A549 treated with Hydrocortisone at 1 μM for 4 hours (cell line): ENCODE measurements at places on chromosomes 7 and 10. TPM values are rescaled to one million over a fixed set of nuclear protein-coding genes. Genes with fewer than 3 reads are reported as not detected.

TLX1 gene
- not detected in 5 replicates for total RNA-seq

CFAP58 gene
- 0.08 to 0.17 TPM (median 0.14 TPM) in 5 replicates for total RNA-seq

PTPRN2 gene
- 0.77 to 1.1 TPM (median 0.97 TPM) in 5 replicates for total RNA-seq

HDAC9 gene
- total RNA-seq, result 0.09 to 0.25 TPM (median 0.14 TPM) in 5 replicates

TNS3 gene
- total RNA-seq, result 61.9 to 86.6 TPM (median 71.8 TPM) in 5 replicates

STAG3 gene
- total RNA-seq, result 0.07 to 0.52 TPM (median 0.15 TPM) in 5 replicates

EIF5AL1 gene
- 1.9 to 3.4 TPM (median 2.3 TPM) in 5 replicates for total RNA-seq

LLCFC1 gene
- not detected in 5 replicates for total RNA-seq

CYP51A1 gene
- total RNA-seq, result 40.1 to 58.4 TPM (median 42.9 TPM) in 5 replicates

NRG3 gene
- not detected in 5 replicates for total RNA-seq

POP7 gene
- 65.5 to 91.5 TPM (median 89.7 TPM) in 5 replicates for total RNA-seq

ODAD2 gene
- 0.05 TPM in 1 of 5 replicates, not detected in the others for total RNA-seq

TUBB8 gene
- total RNA-seq, result 0.06 to 0.22 TPM (median 0.15 TPM) in 3 of 5 replicates, not detected in the others

FAM204A gene
- 38.2 to 71.7 TPM (median 42.5 TPM) in 5 replicates for total RNA-seq

CALML3 gene
- total RNA-seq, result not detected in 5 replicates

SFTPA1 gene
- total RNA-seq, result not detected in 5 replicates

ASB10 gene
- not detected in 5 replicates for total RNA-seq

MPP7 gene
- 0.10 to 0.13 TPM (median 0.10 TPM) in 5 replicates for total RNA-seq

MBLAC1 gene
- total RNA-seq, result 2.1 to 3.3 TPM (median 3.1 TPM) in 5 replicates

FKBP6 gene
- total RNA-seq, result not detected in 5 replicates

MSRB2 gene
- total RNA-seq, result 7.7 to 18.6 TPM (median 16.1 TPM) in 5 replicates

CHST3 gene
- total RNA-seq, result 43.0 to 57.6 TPM (median 51.6 TPM) in 5 replicates

PLXNA4 gene
- total RNA-seq, result 0.41 to 1.3 TPM (median 0.77 TPM) in 5 replicates

HMX2 gene
- total RNA-seq, result 0.10 to 0.15 TPM (median 0.12 TPM) in 4 of 5 replicates, not detected in the other

AGMO gene
- total RNA-seq, result 0.72 to 1.1 TPM (median 0.92 TPM) in 5 replicates

GSAP gene
- 2.7 to 3.7 TPM (median 3.3 TPM) in 5 replicates for total RNA-seq

ZNF365 gene
- total RNA-seq, result 0.83 to 1.2 TPM (median 1.0 TPM) in 5 replicates

CAV2 gene
- 153 to 198 TPM (median 178 TPM) in 5 replicates for total RNA-seq

SEMA3E gene
- 1.4 to 2.7 TPM (median 2.3 TPM) in 5 replicates for total RNA-seq

FFAR4 gene
- 0.06 to 0.12 TPM (median 0.08 TPM) in 5 replicates for total RNA-seq

LRRC18 gene
- total RNA-seq, result not detected in 5 replicates

APBB1IP gene
- 5.1 to 6.4 TPM (median 5.9 TPM) in 5 replicates for total RNA-seq

ATP6V0A4 gene
- 0.18 to 0.35 TPM (median 0.30 TPM) in 5 replicates for total RNA-seq

SLC26A5 gene
- total RNA-seq, result not detected in 5 replicates

COL17A1 gene
- total RNA-seq, result 1.7 to 2.4 TPM (median 2.2 TPM) in 5 replicates

LOXL4 gene
- 1.1 to 1.5 TPM (median 1.5 TPM) in 5 replicates for total RNA-seq

CFTR gene
- total RNA-seq, result 0.03 to 0.08 TPM in 2 of 5 replicates, not detected in the others

WASHC2C gene
- 17.1 to 24.2 TPM (median 18.3 TPM) in 5 replicates for total RNA-seq

PILRA gene
- total RNA-seq, result 3.3 to 5.4 TPM (median 5.2 TPM) in 5 replicates

CD36 gene
- total RNA-seq, result 0.10 to 0.43 TPM (median 0.19 TPM) in 4 of 5 replicates, not detected in the other

MSMB gene
- 0.29 to 0.42 TPM (median 0.31 TPM) in 3 of 5 replicates, not detected in the others for total RNA-seq

SH3PXD2A gene
- 0.78 to 1.1 TPM (median 1.1 TPM) in 5 replicates for total RNA-seq

OR13A1 gene
- 0.05 TPM in 1 of 5 replicates, not detected in the others for total RNA-seq

AGK gene
- total RNA-seq, result 26.8 to 39.2 TPM (median 29.6 TPM) in 5 replicates

SSC4D gene
- 0.71 to 1.4 TPM (median 1.1 TPM) in 5 replicates for total RNA-seq

CDH23 gene
- 1.9 to 3.1 TPM (median 2.2 TPM) in 5 replicates for total RNA-seq

ENTPD1 gene
- total RNA-seq, result 0.03 to 0.37 TPM in 2 of 5 replicates, not detected in the others

ANKRD30A gene
- total RNA-seq, result 0.36 to 0.99 TPM (median 0.86 TPM) in 5 replicates

ENTPD7 gene
- 7.9 to 13.8 TPM (median 9.4 TPM) in 5 replicates for total RNA-seq

GPR85 gene
- total RNA-seq, result not detected in 5 replicates
